ENCODE measurements at places on chromosomes 3 and 15.

DNA sequence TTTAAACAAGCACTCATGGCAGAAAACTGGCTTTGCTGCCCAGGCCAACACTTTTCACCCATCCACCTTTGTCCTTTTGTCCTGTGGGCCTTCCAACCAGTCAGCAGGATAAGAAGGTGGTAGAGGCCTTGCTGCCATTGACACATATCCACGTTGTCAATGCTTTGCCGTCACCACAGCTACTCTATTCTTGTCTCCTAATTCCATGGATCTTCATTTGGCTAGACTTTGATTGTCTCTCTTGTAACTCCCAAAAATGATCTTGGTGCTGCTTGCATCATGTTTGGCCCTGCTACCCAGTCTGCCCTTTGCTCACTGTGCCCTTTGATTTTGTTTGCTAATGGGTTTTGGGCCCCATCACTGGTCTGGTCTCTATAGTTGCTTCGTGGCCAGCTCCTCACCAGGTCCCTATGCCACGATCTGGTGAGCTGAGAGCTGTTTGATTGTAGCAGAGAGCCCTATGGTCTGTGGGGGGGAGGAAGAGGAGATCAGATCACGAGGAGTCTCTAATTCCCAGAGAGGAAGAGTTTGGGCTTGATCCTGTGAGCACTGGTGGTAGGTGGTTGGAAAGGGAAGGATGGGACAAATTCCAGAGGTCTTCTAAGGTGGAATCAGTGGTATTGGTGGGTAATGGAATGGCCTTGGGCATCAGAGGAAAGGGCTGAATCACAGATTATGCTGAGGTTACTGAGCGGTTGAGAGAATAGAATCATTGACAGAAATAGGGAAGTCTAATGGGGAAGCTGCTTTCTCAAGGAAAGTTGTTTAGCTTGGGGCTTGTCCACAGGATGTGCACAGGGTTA lies 40.3 kb downstream of the ABHD2 start:
- DNase-seq, result no peak

- DNase-seq, result no peak
These were observed 44.5 kb downstream of the RPN1 start for GRCh38 chr3:128606094-128606493.

- DNase-seq, result no peak
These were observed 27.5 kb upstream of the DENND4A start for GRCh38 chr15:65819563-65819960.

- no peak for DNase-seq
These were observed 143.3 kb downstream of the CMSS1 start for GRCh38 chr3:99960941-99961340.

GRCh38 chr15:35123743-35124142 lies 38.6 kb upstream of the NANOGP8 start:
- DNase-seq, result no peak

DNA sequence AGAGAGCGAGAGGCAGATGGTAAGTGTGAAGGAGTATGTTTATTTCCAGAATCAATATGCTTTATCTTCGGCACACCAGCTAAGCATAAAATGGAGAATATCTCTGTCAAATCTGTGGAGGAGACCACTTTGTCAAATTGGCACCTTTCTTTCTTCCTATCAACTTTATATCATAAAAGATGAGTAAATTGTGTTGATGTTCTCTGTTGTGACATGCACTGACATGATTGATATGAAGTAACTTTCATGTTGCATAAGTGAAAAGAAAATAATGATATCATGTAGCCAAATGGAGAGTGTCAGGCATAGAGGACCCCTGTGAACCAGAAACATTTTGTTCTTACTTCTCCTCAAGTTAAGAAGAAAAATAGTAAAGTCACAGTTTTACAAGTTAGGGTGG lies 753.8 kb downstream of the ZNF385D start:
- no peak for DNase-seq
